ENCODE measurements at places on chromosomes 3 and 15. TPM values are rescaled to one million over a fixed set of nuclear protein-coding genes. Genes with fewer than 3 reads are reported as not detected.

GRCh38 chr3:112687616-112688015 is 46.7 kb upstream of the CCDC80 start:
- no peaks in the 10 kb centered on the region for H3K27me3 ChIP-seq
- H3K4me3 ChIP-seq: no peak overlapping the region
- no peaks in the 10 kb centered on the region for H3K4me1 ChIP-seq
- H3K27ac ChIP-seq: no peak overlapping the region
- no peaks in the 10 kb centered on the region for H3K36me3 ChIP-seq

Gene MKRN3
- total RNA-seq: 1.1 TPM

GRCh38 chr3:169344465-169344864 is 319.0 kb downstream of the MECOM start:
- no peaks in the 10 kb centered on the region for H3K4me1 ChIP-seq
- no peaks in the 10 kb centered on the region for H3K36me3 ChIP-seq
- H3K27me3 ChIP-seq: no peaks in the 10 kb centered on the region
- no peak for DNase-seq
- no peak overlapping the region for H3K4me3 ChIP-seq
- H3K27ac ChIP-seq: no peak overlapping the region

GRCh38 chr3:14957925-14958324 is 10.5 kb downstream of the NR2C2 start:
- H3K36me3 ChIP-seq: no peaks in the 10 kb centered on the region
- H3K4me3 ChIP-seq: no peak overlapping the region
- no peak for DNase-seq
- H3K27ac ChIP-seq: no peak overlapping the region
- peaks cover 14% of the 10 kb centered on the region for H3K4me1 ChIP-seq
- H3K27me3 ChIP-seq: no peaks in the 10 kb centered on the region

Gene NPAP1
- not detected for total RNA-seq

Gene TM4SF1
- 0.18 TPM for total RNA-seq

GRCh38 chr3:87949189-87949878 is 109.5 kb downstream of the CGGBP1 start:
- H3K27ac ChIP-seq: no peak overlapping the region
- H3K4me1 ChIP-seq: no peaks in the 10 kb centered on the region
- no peaks in the 10 kb centered on the region for H3K36me3 ChIP-seq

DNA sequence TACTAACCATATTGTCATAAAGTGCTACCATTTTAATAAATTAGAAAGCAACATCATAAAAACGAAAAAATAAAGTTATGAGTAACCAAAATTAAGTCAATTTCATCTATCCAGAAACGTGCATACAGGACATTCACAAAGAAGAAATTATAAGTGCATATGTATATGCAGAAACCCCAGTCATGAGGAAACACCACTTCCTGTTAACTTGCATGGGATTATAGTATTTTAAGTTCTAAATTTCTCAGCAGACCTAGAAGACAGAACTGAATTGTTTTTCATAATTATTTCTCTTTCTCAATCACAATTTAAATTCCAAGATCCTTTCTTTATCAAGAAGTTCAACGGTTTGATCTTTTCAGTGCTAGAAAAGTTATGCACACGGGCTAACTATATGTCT is 1.4 kb upstream of the KBTBD8 start:
- no peak overlapping the region for H3K4me3 ChIP-seq
- no peaks in the 10 kb centered on the region for H3K27me3 ChIP-seq
- H3K36me3 ChIP-seq: no peaks in the 10 kb centered on the region
- H3K27ac ChIP-seq: no peak overlapping the region

- no peak overlapping the region for H3K4me3 ChIP-seq
- no peak for DNase-seq
- peaks cover 14% of the 10 kb centered on the region for H3K4me1 ChIP-seq
- H3K27me3 ChIP-seq: no peaks in the 10 kb centered on the region
These were observed 155.7 kb downstream of the EEFSEC start for GRCh38 chr3:128309026-128309425.
